ENCODE measurements at places on chromosomes 5 and 9.

GRCh38 chr5:162107591-162107990, 40.0 kb downstream of the GABRG2 start:
- no peak for DNase-seq

- DNase-seq = no peak
These were observed 101.7 kb upstream of the DAPK1 start for GRCh38 chr9:87395804-87396479.

GRCh38 chr9:127664678-127665507, 41.9 kb upstream of the CFAP157 start:
- DNase-seq = no peak

DNA sequence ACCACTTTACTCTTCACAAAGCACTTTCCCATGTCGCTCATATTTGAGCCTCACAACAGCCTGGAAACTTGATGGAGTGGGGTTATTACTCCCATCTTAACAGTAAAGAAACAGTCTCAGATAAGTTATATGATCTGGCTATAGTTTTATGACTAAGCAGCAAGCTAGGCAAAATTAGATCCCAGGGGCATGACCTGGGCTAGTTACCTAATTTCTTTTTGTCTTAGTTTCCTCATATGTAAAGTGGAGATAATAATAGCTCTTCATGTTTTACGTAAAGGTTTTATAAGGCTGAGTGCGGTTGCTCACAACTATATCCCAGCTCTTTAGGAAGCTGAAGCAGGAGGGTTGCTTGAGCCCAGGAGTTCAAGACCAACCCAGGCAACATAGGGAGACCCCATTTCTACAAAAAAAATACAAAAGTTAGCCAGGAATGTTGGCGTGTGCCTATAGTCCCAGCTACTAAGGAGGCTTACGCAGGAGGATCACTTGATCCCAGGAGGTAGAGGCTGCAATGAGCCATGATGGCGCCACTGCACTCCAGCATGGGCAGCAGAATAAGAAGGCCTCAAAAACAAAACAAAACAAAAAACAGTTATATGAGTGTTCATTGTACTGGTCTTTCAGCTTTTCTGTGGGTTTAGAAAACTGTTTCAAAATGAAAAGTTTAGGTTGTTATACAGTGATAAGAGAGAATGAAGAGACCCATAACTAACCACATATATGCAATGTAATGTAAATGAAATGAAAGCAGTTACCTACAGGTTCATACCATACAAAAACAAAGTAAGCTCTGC, 6.5 kb upstream of the PLIN2 start:
- DNase-seq = peak; percentile 62

DNA sequence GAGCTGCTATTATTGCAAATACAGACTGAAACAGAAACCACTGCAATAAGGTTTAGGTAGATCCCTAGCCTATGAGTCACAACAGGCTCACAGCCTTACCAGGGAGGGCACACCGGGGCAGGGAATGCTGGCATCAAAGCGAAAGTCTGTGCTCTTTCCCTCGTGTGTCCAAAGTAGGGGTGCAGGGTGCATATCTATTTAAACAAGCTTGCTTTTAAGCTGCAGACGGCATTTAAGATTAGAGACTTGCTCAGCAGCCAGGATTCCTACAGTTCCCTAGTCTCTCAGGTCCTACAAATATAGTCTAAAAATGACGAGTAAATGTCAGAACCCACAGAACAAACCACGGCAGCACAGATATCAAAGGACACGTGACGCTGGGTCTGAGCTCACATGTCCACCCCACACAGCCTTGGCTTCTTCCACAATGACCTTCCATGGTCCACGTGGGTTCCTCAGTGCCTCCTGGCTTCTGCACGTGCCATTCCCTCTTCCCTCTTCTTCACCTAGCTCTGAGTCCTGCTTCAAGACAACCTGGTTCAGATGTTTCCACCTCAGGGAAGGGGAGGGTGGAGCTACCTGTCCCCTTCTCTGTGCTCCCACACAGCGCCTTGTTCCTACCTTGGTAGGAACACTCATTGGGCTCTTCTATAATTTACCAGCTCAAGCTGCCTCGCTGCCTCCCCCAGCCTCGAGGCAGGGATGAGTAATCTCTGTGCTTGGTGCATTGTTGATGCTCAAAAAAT, 193.2 kb downstream of the MAPKAP1 start:
- peak; percentile 11 for DNase-seq
